ENCODE measurements at places on chromosomes 2 and 18. TPM values are rescaled to one million over a fixed set of nuclear protein-coding genes. Genes with fewer than 3 reads are reported as not detected.

DNA sequence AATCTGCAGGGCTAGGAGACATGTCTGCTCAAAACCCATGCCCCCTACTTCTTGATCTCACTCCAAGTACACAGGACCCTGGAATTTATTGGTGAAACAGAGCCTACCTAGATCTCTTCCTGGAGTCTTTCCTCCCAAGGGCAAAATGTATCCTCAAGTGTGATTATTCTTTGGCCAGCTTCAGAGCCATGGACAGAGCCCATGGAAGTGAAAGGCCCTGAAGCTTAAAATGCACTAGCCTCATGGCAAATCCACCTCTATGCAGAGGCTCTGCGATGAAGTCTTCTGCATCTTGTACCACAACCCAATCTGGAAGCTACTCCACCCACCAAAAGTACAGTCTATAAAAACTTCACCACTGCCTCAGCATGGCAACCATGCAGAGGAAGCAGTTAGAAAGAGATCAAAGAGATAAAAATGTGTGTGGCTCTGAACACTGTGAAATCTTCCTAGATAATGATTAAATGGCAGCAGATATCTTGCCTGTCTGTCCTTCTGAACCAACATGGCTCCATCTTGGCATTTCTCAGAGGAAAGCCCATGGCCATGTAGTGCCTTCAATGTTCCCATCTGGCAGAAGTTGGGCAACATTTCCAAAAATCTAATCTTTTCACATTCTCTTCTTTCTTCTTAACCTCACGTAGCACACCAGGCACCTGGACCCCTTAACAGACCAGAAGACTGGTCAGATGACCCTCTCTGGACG, 142.9 kb upstream of the KLF7 start:
- no peak for DNase-seq

GRCh38 chr2:96171831-96172230, 26.6 kb upstream of the DUSP2 start:
- DNase-seq = no peak

GRCh38 chr2:19576411-19576810, 218.0 kb upstream of the OSR1 start:
- peak; percentile 38 for DNase-seq

- no peak for DNase-seq
These were observed 359.6 kb downstream of the NRXN1 start for GRCh38 chr2:50672282-50672681.

DNA sequence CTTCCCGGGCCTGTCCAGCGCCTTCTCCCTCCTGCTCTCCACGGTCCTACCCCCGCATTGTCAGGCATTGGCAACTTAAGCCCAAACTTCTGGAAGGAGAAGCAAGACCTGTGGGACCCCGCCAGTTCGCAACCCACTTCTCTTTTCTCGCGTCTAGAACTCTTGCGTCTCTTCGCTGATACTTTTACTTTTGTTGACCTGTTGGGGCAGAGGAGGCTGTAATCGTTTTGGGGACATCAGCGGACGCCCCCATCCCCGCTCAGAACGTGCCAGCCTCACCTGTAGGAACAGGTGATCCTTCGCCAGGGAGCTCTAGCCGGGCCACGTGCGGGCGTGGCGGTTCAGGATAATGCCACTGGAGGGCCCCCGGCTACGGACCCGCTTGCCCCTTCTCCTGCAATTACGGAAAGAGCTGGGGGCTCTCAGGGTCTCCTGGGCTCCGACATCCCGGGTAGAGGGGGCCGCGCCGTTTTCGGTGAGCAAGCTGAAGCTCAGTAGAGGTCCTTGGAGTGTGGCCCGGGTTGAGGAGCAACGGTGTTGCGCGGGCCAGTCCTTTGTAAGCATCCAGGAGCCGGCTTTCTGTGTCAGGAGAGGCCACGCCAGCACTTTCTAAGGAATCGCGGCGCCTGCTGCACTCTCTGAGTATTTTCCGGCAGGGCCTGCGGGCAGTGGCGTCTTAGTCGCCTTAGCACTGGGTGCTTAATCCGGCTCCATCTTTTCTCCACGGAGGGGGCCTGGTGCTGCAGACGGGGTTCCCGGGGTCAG, 1.6 kb downstream of the MTCL1 start:
- DNase-seq = peak; percentile 79

DNA sequence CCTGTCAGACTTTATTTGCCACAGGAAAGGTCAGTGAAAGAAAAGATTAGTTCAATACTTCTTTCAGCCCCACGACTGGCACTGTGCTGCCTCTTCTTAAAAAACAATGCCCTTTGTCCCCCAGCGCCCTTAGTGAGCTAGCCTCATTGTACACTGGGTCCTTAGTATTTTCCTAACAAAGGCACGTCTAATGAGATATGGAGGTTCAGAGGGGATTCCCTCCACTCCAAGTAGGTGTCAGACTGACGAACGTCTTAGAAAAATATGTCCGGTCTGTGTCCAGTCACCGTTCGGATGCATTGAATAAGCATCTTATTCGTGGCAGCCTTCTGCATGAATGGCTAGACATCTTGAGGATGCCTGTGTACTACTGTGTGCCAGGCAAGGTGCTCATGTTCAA, 1.1 kb downstream of the FECH start:
- DNase-seq = no peak

- DNase-seq = no peak
These were observed 64.6 kb downstream of the NEB start for GRCh38 chr2:151669585-151670081.

GRCh38 chr2:9158786-9159779, 47.5 kb upstream of the ASAP2 start:
- no peak for DNase-seq

- DNase-seq = no peak
These were observed 49.8 kb upstream of the OTX1 start for GRCh38 chr2:63000801-63001200.

DNA sequence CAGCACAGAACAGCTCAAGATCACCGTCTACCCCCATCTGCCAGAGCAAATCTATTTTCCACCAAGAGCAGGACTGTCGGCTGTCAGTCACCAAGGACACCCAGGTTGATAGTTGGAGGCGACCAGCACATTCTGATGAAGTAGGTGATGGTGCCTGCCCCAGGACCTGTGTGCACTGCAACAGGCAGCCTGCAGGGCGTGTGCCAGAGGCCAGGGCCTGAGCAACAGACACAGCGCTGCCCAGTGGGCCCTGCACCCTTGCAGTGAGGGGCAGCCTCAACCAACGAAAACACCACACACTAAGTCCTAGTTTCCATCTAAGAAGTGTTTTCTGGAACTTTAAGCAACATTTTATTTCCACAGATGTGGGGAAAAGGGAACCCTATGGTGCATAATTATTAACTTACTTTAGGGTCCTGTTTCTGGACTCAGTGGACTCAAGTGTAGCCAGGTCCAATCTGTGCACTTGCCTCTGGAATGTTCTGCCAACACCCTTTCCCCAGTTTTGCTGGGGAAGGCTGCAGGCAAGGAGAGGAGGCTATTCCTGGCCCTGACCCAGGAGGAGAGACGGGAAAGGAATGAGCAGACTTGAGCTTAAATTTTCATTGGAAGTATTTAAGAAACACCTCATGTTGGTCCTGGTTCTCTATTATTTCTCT, 61.5 kb downstream of the ADNP2 start:
- no peak for DNase-seq

The FOXD4L1 gene
- not detected for total RNA-seq

The PKDCC gene
- 83.9 TPM for total RNA-seq

The CNDP2 gene
- total RNA-seq = 50.5 TPM

The SLC9A4 gene
- total RNA-seq = not detected

The FBLN7 gene
- total RNA-seq = 0.03 TPM

The DYTN gene
- not detected for total RNA-seq

Data from HT-29 (cell line).